Right atrium auricular region (tissue), 2 donors: ENCODE measurements at places on chromosomes 16 and 17.

- DNase-seq: no peak
Measured at GRCh38 chr17:4658478-4659305, 17.2 kb upstream of the ALOX15 start.

GRCh38 chr16:46731691-46732555 is 16.2 kb downstream of the MYLK3 start:
- no peak for DNase-seq

DNA sequence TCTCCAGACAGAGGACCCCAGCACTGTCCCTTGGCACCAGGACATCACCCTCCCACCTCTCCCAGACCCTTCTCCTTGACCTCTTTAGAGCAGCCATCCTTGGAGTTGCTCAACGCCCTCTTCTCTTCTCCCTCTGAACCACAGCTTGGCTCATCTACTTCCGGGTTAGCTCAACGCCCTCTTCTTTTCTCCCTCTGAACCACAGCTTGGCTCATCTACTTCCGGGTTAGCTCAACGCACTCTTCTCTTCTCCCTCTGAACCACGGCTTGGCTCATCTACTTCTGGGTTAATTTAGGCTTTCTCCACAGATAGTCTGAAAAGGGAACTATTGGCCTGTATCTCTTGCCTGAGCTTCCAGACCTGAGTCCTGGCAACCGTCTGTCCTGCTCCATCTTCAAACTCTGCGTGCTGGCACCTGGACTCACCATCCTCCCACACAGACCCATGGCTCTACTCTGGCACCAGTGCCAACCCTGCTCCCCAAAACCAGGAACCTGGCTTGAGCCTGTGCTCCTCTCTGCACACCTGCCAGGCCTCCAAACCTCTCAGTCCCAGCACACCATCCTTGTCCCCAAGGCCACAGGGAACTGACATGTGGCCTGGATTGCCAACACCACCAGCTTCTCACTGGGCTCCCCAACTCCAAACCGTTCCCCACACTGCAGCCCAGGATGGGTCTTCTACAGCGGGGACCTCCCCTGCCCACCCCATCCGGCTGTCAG is 25.3 kb upstream of the FAAP100 start:
- DNase-seq: no peak

GRCh38 chr16:28103516-28104170 is 40.1 kb upstream of the GSG1L start:
- no peak for DNase-seq

DNA sequence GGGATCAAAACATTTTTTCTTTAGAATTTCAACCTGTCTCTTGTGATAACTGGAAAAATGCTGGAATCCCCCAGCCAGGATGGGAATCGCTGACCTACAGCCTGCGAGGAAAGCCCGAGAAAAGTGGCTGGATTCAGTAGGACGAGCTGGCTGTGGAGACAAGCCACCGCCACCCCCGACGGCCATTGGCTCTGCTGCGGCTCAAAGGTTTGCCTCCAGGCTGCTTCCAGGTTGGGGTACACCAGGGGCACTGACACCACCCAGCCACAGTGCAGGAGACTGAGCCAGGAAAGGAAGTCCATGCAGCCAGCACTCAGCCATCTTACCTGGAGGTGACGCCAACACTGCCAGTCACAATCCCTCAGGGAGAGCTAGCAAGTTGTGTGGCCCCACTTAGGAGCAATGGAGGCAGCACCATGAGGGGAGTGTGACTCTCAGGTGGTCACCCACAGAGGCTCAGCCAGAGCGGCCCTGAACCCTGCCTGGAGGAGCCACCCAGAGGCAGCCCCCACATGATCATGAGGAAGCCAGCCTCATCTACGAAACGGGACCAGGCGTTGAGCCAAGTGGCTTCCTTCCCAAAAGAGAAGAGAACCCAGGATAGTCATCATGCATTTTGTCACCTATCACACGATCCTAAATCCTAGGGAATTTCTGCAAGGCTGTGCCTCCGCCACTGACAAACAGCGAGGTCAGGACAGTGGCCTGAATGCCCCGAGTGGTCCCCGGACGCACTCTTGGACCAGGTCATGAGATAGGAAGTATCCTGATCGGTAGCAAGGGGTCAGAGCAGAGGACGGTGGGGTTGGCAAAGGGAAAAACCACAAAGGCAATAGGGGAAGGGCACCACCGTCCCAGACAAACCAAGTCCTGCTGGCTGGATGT is 84.8 kb downstream of the RBFOX3 start:
- no peak for DNase-seq

DNA sequence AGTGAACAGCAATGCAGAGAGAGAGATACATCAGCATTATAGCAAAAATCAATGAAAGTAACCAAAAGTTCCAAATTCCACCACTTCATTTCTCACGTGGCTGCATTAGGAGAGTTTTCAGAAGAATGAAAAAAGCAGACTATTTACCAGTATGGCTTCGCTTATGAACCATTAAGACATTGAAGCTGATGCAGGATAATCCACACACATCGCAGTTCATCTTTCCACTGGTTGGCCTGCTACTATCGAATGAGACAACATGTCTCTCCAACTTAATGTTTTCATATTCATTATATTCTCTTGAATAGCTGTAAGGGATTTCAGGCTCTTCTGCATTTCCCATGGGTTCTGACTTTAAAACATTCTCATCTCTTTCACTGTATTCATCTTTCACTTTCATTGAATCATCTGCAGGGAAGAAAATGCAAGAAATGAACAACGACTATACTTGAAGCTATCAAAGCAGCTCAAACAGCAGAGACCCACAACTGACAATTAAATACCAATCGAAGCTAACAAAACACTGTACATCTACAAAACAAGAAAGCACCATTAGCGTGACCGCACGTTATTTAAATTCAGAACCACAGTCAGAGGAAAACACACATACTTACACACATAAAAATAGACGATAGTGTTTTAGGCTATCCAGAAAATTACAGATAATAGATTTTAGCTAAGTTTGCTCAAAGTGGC is 54.9 kb downstream of the GRB7 start:
- DNase-seq: no peak

GRCh38 chr17:74239172-74239571 is 25.8 kb downstream of the TTYH2 start:
- DNase-seq: peak; percentile 68

- no peak for DNase-seq
Measured at GRCh38 chr17:6498901-6499540, 54.8 kb downstream of the PIMREG start.

DNA sequence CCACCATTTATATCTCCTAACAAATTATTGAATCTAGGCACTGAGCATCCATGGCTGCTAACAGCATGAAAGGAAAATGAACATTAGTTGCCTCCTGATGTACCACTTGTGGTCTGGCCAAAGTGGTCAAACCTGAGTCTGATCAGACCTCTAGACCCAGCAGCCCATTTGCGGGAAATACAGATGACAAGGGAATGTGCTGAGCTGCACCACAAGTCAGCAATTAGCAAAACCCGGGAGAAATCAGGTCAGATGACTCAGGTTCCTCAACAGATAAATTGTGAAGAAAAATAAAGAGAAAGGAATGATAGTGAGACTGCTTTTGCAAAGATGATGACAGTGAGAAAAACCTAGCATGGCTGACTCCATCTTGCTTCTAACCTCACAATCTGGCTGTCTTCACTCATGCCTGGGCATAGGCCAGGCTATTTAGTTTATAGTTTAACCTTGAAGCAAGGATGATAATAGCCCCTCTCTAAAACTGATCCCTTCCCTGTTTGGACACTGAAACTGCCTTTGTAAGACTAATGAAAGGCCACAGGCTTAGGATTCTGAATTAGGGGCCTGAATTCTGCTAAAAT is 142.7 kb upstream of the ASIC2 start:
- no peak for DNase-seq
